ENCODE measurements at places on chromosomes 7 and 10.

DNA sequence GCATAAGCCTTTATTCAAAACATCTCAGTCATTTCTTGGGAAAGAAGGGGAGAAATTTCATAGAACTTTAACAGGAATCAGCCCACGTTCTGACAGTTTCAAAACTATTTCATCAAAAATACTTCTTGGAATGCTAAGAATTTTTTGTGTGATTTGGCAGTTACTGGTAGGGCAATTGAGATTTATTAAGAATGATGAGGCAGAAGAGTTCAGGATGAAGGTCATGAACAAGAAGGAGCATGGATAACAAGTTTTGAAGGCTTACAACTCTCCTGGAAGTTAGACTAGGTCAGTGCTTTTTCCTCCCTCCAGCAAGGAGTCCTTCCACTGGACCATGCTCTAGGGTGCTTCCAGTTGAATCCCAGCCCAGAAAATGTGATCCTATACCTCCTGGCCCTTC, 569.9 kb downstream of the ANKRD7 start:
- DNase-seq: no peak

DNA sequence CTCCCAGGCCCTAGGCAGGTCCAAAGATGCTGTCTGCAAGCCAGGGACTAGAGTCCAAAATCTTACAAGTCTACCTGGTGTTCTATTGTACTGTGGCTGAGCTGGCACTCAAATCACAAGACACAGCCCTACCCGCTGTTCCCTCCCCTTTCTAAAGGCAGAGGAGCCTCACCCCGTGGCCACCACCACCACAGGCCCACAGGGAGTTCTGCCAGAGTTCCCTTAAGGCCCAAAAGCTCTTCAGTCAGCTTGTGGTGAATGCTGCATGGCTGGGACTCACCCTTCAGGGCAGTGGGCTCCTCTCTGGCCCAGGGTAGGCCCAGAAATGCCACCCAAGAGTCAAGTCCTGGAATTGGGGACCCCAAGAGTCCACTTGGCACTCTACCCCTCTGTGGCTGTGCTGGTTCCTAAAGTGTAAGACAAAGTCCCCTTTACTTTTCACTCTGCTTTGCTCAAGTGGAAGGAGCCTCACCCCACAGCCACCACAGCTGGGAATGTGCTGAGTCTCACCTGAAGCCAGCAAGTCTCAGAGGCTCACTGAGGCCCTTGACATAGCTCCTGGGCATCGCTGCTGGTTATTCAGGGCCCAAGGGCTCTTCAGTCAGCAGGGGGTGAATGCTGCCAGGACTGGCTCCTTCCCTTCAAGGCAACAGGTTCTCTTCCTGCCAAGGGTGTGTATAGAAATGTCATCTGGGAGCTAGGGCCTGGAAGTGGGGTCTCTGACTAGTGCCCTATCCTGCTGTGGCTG, 48.8 kb upstream of the PSAP start:
- no peak for DNase-seq

DNA sequence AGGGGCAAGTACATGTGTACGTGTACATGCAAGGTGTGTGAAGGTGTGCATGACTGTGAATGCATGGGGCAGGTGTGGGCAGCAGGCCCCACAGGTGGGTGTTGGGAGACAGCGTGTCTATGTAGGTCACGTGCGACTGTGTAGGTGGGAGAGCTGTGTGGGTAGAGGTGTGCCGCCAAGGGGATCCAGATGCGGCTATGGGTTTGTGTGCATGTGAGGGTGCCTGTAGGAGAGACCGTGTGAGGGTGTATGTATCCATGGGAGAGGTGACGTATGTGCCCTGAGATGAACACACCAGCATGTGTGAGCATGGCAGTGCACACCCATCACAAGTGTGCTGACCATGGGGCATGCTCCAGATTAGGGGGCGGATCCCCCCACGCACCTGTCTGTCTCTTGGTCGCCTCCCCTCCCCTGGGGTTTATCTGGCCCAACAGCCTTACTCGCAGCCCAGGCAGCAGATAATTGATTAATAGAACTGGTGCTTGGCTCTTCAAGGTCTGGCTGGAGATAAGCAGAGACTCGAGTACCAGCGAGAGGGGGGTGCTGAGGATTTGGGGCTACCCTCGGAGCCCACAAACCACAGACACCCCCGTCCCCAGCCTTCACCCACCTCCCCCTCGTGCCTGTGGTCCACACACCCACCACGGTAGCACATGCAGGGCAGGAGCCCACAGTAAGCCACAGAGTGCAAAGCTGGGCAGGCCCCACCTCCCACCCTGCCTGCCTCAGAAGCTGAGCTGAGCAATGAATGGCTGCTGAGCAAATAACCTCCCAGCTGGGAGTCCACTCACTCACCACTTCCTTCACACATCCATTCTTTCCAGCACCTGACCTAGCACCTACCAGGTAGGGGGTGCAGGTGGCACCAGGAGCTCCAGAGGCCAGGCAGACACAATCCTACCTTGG, 41.4 kb upstream of the ZMIZ1 start:
- DNase-seq: no peak

DNA sequence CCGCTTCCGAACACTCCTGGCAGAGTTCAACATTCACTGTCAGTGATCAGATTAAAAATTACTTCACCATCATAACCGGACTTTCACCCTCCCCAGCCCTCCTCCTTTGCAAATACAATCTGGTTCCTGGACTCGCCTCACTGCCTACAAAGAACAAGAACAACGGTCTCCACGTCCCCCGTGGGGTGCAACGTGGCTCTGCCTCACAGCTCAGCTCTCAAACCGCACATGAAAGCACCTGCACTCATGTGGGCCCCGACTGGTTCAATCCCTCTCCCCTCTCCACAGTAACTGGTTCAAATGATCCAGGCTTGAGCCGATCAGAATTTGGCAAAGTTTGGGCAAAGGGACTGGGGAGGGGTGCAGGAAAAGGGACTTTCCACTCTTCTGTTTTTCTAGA, 21.0 kb downstream of the ASB13 start:
- DNase-seq: no peak

Data from cortex of kidney (tissue), 1 donor.